ENCODE measurements at places on chromosomes 7 and 10.
A peak's percentile ranks its signal among the peaks of the same experiment; 100 is the strongest.

- DNase-seq = no peak
Measured at GRCh38 chr10:17883621-17884020, 68.1 kb upstream of the SLC39A12 start.

DNA sequence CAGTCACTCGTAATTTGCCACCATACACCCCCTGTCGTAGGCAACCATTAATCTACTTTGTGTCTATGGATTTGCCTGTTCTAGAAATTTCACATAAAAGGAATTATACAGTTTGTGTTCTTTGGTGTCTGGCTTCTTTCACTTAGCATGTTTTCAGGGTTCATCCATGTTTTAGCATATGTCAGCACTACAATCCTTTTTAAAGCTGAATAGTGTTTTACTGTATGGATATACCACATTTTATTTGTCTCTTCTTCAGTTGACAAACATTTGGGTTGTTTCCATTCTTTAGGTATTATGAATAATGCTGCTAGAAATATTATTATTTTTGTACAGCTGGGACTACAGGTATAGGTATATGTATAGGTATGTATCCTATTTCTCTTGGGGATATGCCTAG, 17.4 kb upstream of the SVIL start:
- DNase-seq = no peak

DNA sequence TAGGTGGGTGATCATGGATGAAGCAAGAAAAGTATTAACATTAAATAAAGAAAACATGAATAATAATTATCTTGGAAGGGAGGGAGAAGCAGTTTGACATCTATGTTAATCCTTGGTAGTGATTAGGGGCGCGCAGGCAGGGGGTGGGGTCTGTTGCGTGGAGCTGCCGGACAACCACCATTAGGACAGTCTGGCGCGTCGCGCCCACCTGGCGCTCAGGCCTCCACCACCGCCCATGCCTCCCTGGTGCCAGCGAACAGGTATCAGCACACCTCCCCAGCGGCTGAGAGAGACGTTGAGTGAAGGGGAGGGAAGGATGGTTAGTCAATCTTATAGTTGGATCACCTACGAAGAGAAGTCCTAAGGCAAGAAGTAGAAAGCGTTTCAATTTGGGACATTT, 94.2 kb upstream of the CDK1 start:
- no peak for DNase-seq

DNA sequence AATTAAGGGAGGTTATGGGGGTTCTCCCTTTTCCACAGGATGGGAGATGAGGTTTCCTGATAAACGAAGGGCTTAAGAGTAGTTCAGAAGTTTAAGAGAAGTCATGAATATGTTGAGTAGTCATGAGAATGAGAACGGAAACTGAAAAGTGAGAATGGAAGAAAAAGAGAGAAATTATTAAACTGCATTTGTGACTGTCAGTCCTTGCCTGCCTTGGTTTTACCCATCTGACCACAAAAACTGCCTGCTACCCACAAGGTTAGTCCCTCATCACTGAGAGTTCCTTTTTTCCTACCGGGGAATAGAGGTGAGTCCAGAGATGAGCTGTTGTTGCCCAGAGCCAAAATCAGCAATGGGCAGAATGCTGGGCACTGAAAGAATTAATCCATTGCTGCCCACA, 174.1 kb upstream of the BET1 start:
- no peak for DNase-seq

DNA sequence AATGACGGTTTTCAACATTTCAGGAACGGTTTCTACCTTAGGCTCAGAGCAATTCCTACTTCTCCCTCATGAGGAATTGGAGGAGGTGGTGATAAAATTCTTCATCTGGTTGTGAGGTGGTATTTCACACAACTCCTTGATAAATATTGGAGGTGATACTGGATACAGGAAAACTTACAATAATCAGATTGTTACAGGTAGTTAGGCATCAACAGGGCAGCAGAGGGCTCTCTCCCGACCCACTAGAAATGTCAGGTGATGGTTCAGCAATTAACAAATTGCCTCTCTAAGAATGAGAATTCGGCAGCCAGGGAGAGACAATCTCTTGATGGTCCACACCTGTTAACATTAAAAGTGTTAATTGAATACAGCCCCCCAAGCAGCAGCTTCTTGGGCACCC, 22.6 kb downstream of the ZNF786 start:
- no peak for DNase-seq

GRCh38 chr7:37709631-37710509, 26.3 kb downstream of the GPR141 start:
- no peak for DNase-seq

DNA sequence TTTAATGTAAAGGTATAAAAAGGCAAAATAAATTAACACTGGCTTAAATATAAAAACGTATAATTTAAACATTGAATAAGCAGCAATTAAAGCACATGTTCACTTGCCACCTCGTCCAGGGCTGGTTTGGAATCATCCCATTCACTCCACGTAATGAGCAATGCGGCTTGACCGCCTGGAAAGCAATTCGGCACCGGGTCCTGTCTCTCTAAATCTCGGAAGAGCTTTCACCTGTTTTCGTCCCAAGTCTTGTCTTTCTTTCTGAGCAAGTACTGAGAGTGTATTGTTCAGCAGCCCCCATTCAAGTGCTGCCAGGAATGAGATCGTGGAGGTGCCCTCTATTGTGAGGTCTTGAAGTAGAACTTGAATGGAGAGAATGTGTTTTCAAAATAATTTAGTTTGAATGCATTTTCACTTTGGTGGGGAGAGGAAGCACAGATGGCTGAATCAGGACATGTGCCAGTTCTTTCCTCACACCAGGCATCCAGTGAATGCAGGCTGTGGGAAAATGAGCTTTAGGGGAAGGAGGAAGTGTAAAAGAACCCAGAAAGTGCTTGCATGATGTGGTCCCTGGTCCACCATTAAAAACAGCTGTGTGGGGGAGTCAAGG, 515.2 kb downstream of the REEP3 start:
- no peak for DNase-seq

DNA sequence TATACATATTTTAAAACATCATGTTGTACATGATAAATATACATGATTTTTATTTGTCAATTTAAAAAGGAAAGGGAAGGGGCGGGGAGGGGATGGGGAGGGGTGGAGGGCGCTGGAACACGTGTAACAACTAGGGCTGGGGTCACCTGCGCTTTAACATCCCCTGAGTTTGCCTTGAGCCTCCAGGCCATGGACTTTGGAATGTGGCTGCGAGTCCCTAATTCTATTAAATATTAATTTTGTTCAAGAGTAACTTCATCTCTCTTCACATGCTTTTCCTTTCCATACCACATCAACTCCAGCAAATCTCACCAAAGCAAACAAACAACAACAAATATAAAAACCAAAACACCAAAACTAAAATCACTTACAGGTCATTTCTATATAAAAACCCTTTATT, 10.6 kb downstream of the IFIT5 start:
- no peak for DNase-seq

DNA sequence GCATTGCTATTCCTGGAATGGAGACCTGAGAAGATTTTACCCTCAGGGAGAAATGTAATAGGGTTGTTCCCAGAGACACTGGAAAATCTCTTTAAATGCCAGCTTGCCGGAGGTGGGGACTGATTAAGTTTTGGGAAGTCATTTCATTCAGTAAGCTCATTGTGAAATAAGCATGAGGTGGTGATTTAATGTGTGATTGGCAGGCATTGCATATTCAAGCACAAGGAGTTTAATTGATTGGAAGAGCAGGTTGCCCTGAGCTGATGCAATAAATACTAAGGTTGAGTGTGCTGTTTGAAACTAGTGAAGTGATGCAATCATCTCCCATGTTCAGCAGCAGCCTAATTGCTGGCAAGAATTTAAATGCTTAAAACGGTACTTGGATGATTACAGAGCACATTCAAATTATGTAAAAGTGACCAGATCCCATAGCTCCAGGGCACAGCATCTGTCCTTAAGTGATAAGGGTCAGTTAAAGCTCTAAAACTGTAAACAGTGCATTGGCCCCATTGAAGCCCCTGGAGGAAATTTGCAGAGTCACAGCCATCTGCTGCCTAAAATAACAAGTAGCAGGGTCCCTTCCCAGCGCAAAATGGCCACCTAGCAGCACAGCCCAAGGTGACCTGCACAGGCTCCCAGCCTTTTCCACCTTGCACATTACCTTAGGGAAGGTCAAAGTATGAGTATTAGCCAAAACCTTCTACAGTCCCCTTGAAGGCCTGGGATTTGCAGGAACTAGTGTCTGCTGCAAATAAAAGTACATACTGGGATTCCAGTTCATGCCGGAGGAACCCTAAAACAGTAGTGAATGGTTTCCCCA, 92.1 kb downstream of the CCDC71L start:
- peak; percentile 4 for DNase-seq

- no peak for DNase-seq
Measured at GRCh38 chr10:2165771-2166460, 428.6 kb upstream of the ADARB2 start.

DNA sequence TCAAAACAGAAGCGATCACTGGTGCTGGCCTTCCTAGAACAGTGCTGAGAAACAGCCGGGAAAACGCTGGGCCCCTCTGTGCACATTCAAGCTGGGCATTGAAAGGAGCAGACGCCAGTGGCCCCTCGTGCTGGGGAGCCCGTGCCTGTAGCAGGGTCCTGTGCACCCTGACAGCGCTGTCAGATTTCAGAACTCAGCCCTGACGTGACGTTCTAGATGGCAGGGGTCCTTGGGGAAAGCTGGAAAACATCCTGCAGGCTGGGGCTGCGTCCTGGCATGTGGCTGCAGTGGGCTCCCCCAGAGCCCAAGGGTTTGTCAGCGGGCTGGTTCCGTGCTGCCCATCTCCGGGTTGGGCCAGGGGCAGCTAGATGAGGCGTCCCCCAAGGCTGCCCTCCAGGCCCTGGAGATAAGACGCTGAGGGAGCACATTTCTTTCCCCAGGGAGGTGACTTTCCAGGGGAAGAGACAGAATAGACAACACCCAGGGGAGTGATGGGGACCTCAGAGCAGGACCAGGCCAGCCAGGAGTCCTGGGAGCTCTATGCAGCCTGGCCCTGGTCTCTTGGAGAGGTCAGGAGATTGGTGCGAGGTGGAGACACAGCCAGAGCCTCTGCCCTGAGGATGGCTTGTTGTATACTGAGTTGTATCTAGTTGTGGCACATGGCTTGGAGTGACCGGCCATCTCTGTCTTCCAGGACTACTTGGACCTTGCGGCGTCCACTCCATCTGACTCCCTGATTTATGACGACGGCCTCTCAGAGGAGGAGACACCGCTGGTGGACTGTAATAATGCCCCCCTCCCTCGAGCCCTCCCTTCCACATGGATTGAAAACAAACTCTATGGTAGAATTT, 12.1 kb upstream of the CSGALNACT2 start:
- DNase-seq = no peak

DNA sequence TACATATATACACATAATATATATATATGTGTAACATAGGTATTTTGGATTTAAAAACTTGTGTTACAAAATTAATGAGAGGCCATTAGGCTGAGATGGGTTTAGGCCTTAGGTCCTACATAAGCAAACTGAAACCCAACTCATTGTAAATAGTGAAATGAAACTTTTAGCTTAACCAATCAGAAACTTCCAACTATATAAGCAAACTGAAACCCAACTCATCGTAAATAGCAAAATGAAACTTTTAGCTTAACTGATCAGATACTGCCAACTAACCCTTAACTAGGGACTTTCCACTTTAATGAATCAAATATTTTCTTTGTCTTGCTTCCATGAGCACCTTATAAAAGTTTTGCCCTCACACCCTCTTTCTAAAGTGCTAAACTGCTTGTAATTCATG, 17.3 kb upstream of the SAMD9L start:
- DNase-seq = no peak

DNA sequence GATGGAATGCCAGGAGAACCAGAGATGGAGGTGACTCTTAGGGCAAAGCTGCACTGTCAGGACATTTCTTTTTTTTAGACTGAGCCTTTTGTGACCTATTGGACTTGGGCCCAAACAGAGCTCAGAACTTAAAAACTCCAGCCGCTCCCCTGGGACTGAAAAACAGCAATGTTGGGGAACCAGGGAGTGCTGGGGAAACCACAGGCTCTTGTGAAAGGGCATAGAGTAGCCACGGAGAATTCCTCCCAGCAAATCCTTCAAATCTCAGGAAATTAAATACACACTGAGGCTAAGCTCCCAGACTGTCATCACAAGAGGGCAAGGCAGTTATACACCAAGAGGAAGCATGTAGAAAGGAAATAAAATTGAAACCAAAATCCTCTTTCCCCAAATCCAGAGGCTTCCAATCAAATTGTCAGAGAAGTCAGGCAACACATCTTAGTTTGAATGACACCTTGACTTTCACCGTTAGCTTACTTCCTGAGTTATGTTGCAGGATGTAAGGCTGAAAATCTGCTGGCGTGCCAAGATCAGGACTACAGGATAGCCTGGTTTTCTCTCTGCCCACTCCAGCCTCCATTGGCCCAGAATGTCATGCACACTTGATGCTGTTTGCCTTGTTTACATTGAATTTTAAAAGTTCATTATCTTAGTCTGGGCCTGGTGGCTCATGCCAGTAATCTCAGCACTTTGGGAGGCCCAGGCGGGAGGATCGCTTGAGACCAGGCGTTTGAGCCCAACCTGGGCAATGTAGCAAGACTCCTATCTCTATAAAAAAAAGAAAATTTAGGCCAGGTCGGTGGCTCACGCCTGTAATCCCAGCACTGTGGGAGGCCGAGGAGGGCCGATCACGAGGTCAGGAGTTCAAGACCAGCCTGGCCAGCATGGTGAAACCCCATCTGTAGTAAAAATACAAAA, 2.6 kb upstream of the RFC2 start:
- no peak for DNase-seq

All from Panc1 (cell line).